ENCODE measurements at places on chromosomes 3 and 15.

DNA sequence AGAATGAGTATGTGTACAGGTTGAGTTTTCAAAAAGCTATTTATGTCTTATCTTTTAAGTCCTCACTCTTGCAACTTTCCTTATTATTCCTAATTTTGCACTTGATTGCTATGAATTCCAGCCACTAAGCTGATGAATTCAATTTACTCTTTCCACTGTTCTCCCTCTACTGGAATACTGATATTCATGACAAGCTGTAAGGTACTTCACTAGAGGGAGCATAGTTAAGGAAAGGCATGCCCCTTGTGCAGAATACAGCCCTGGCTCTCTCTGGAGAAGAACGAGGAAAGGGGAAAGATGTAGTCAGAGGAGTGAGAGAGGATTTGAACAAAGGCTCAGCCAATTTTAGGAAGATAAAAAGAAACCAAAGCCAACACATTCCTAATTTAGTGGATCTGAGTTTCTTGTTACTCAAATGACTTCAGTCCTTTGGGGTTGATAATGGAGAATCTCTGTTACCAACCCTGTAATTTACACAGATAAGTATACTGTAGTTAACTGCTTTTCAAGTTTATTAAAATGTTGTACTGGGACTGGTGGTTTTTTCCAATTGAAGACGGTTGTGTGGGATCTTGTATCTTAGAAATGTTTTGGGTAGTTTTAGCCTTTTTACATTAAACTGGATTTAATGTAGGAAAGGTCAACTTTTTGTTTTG lies 4.0 kb downstream of the SCAANT1 start:
- peak; percentile 25 for DNase-seq

DNA sequence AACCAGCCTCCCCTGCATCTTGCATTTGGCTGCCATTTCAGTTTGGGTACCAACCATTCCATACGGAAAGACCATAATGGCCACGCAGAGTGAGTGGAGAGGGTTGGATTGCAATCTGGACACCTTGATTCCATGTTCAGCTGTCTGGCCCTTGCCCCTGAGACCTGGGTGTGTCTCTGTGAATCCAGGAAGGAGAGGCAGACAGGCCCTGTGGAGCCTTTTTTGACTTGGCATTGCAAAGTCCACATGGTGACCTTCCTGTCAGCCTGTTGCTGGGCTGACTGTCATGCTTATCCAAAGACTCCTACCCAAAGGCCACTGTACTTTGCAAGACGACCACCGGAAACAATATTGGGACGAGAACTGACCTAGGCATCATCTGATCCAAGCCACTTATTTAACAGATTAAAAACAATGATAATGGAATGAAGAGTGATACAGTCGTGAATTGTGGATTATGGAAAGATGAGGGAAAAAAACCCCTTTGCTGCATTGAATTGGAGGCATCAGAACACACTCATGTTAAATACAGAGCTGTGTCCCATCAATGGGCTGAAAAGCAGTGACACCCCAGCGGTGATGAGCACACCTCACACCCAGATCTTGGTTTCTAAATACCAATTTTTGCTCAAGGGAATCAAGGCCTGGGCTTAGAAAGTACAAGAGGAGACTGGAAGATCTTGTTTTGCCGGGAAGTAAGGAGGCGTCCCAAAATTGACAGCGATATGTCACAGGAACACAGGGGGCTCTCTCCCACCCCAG lies 86.0 kb downstream of the LRRK1 start:
- DNase-seq = no peak

- no peak for DNase-seq
These were observed 313.4 kb downstream of the CNTN3 start for GRCh38 chr3:74301056-74301455.

DNA sequence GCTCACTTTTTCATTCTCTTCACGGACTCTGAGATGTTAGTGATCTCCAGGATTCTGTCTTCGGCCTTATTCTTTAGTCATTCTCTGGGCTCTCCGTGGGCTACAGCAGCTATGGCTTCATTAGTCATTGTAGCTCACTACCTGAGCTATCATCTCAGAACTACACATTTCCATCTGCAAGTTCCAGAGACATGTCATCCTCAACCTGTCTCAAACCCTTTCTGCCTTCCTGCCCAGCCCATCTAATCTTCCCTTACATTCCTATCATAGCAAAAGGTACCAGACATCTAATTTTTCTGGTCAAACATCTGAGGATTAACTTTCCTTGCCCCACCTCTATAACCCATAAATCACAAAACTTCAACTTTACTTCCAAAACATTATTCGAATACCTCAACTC lies 13.2 kb downstream of the TSPAN3 start:
- no peak for DNase-seq

- no peak for DNase-seq
These were observed 1080.9 kb upstream of the CADM2 start for GRCh38 chr3:83877910-83878309.

DNA sequence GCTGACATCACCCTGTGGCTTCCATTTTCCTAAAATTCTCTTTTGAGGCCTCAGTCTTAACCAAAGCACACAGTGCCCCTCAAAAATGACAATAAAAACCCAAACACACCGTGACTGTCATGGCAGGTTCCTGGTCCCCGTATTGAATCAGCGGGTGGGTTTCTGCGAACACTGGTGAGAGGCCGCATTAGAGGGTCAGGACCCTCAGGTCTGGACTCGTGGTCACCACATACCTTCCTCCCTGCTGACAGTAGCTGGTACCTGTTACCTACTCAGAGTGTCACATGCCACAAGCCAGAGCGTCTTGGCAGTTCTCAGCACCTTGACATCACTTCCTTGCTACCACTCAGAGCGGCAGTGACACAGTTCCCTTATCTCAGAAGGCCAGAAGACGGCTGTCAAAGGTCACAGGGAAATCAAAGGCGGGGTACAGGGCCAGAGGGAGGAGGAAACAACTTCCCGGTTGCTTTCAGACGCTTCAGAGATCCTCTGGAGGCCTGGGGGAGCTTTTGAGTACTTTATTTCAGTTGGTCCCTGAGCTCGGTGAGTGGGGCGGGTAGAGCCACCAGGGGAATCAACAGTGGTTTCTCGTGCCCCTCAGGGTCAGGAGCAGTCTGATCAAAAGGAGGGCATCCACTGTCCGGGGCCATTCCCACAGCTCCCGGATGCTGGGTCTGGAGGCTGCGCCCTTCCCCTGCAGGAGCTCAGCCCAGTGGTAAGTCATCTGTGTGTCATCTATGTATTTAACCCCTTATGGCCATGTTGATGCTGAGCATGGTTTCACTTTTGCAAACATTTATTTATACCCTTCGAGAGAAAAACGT lies at the start of the genes CCR5AS and CCRL2:
TSS of gene CCR5AS (minus strand) at position 279 of the 824 bp plus-strand sequence.
TSS of gene CCRL2 (plus strand) at position 472 of the 824 bp plus-strand sequence. CDS start 821 bp downstream, outside the sequence.
- DNase-seq = peak; percentile 55

DNA sequence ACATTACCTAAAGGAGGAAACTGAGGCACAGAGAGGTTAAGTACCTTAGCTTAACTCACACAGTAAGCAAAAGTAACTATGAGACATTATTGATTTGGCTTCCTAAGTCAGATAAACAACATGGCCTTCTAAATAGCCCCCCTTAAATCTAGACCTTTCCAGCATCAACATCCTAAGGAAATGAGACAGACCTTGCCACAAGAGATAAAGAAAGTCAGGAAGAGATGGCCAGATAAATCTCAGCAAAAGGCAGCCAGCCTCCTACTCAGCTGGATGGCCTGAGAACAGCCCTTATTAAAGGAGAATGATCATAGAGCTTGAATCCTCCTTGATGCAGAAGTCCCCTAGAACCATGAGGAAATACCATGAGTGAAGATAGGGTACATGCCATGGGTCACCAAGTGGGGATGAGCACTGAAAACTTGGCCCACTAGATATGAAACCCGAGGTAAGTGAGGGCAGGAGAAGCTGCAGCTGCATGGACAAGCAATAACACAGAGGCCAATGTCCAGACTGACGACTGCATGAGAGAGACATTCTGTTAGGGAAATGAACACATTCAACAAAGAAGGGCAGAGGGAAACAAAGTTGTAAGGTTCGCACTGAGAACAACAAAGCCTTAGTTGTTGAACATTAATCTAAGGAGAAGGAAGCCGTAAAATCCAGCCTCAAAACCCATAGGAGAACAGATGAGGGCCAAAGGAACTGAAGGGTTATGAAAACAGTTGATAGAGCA lies 69.6 kb downstream of the ZIC4 start:
- no peak for DNase-seq

GRCh38 chr3:139472380-139473010 lies 3.8 kb downstream of the RBP2 start:
- no peak for DNase-seq

- DNase-seq = no peak
These were observed 22.9 kb downstream of the FOXP1 start for GRCh38 chr3:71560665-71561064.

GRCh38 chr3:177551431-177551836 lies 354.2 kb upstream of the TBL1XR1 start:
- DNase-seq = no peak

DNA sequence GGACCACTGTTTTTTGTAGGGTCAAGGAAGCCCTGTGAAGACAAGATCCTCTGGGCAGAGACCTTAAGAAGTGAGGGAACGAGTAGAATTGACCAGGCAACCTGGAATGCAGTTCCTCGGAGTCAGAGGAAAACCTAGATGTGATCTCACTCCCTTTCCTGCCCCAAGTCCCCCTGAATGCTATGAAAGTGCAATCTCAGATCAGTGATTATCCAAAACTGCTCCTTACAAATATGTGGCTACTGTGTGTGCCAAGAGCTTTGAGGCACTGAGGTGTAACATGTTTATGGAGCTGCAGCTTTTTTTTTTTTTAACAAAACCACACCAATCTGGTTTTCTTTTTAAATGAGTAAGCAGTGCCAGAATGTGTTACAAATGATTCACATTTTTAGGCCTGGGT lies 35.8 kb downstream of the THSD4 start:
- no peak for DNase-seq

GRCh38 chr15:48528921-48529320 lies 116.6 kb downstream of the FBN1 start:
- no peak for DNase-seq

GRCh38 chr15:58537033-58537432 lies 105.2 kb downstream of the LIPC start:
- no peak for DNase-seq

DNA sequence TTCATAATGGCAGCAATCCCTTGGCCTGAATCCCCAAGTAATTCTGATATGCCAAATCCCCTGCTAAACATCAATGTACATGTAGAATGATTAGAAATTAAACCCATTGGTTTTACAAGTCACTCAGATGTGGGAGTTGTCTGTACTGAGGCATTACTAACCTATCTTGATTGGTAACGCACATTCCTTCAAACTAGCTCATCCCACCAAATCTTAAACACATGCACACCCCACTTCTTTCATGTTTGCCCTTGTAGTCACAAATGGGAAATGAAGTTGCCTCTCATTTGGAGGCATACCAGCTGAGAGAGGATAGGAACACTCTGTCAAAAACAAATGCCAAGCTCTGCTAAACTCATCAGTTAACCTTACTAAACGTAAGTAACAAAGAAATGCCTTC lies 29.1 kb upstream of the MAN2C1 start:
- peak; percentile 30 for DNase-seq

DNA sequence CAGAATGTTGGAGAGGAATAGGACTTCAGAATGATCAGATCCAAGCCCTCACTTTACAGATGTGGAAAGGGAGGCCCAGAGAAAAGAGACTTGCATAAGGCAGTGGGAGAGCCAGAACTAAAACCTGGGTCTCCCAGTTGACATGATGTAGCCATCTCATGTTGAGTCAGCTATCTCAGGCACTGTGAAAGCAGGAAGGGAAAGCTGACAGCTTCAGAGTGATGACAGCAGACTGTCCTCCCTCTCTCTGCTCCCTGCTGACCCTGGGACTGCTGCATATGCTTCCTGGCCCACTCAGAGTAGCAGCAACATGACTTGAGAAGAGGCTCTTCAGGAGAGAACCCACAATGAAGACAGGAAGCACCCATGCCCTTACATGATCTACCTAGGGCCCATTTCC lies 14.7 kb downstream of the FHIT start:
- no peak for DNase-seq

GRCh38 chr3:59963676-59964075 lies 913.9 kb upstream of the CFAP20DC start:
- DNase-seq = no peak

GRCh38 chr15:51313074-51313393 lies 25.4 kb downstream of the CYP19A1 start:
- no peak for DNase-seq

DNA sequence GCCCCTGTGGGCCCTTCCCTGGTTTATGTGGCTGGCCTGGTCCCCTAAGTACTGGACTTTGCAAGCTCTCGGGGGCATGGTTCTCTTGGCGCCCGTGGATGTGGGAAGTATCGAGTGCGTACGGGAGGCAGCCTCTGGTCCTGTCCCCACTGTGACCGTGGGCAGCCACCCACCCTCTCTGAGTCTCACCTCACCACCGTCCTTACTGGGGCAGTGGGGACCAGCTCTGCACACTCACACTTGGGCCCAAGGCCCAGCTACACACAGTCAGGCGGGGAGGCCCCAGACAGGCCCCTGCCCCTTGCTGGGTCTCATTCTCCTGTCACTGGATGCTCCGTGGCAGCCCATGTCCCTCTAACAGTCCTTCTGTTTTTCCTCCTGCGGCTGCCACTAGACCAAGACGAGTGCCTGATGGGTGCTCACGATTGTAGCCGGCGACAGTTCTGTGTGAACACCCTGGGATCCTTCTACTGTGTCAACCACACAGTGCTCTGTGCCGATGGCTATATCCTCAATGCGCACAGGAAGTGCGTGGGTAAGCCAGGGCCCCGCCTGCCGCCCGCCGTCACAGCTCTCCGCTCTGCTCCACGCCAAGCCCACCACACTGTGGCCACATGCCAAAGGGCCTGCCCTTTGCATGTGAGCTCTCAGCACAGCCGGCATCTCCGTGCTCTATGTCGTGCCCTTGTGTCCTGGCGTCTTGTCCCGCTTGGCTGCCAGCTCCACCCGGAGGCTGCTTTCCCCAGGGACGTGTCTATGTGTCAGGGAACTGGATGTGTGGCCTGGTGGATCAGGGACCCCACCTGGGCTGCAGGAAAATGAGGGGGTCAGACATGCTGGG lies 72.7 kb downstream of the FBLN2 start:
- no peak for DNase-seq

DNA sequence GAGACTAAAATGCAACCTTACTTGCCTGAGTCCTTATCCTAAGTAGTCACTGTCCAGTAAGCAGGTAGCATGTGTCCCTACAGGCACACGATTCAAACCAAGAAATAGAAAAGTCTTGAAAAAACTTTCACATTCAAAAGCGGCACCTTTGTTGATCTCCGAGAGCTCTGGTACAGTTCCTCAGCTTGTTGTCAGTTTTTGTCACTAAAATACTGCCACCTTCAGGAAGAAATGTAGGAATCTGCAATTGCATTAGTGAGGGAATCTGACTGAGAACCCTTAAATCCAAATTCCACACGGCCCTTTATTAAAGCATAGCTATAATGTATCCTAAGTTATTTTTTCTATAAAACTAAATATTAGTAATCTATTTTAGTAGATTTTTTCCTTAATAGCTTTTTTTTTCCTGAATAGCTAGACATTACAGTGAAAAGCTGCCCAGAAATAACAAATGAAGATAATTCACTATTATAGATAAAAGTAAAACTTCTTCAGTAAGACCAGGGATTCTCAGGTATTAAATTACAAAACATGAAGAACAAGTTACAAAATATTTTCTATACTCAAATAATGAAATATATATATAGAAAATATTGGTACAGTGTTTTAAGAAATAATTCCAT lies 44.0 kb downstream of the CCDC54 start:
- DNase-seq = peak; percentile 48

Data from AG08396 (cell line).